ENCODE measurements at places on chromosomes 7 and 10.
A peak's percentile ranks its signal among the peaks of the same experiment; 100 is the strongest.

- no peak for DNase-seq
Measured at GRCh38 chr10:124356701-124357560, 61.8 kb downstream of the OAT start.

GRCh38 chr7:70415179-70415972 is 716.6 kb upstream of the GALNT17 start:
- DNase-seq = peak; percentile 13

DNA sequence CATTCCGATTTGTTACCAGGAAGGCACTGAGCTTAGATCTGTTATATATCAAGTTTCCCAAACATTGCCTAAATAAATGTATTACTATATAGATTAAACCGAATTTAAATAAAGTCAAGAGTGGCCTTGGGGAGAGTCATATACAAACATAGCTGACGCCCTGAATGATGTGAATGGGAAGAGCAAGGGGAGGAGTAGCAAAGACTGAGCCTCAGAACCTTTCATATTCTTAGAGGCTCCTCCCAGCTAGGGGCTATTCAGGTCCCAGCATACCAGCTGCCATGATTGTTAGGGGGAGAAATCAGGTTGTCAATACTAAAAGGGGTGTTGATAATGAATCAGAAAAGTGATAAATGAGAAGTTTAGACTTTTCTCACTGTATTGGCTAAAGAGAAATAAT is 64.7 kb upstream of the ITGB1 start:
- no peak for DNase-seq

DNA sequence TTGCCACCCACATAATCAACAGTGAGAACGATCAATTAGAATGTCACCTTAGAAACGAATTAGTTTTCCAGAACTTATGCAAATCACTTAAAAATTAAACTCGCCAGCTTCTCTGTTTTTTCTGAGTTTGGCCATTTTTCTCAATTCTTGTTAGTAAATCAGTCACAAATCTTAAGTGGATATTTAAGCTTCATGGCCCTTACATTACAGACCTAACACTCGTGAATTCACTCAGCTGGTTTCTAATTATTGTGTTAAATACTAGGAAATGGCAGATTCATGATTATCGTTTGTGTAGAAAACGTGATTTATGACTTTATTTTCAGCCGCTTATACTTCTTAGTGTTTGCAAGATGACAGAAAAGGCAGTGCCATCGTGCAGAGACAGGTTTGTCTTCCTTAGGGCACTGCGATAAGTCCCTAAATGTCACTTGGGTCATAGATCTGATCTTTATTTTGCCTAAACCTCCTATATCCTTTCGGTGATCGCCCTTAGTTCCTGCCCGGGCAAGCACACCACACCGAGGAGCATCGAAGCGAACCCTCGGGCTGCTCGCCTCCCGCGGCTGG is 587 bp upstream of the CELF2 start:
- DNase-seq = no peak

Data from GM12865 (cell line).